ENCODE measurements at places on chromosomes 11 and 22.

GRCh38 chr22:20549232-20549841 lies 41.9 kb downstream of the MED15 start:
- DNase-seq = no peak

DNA sequence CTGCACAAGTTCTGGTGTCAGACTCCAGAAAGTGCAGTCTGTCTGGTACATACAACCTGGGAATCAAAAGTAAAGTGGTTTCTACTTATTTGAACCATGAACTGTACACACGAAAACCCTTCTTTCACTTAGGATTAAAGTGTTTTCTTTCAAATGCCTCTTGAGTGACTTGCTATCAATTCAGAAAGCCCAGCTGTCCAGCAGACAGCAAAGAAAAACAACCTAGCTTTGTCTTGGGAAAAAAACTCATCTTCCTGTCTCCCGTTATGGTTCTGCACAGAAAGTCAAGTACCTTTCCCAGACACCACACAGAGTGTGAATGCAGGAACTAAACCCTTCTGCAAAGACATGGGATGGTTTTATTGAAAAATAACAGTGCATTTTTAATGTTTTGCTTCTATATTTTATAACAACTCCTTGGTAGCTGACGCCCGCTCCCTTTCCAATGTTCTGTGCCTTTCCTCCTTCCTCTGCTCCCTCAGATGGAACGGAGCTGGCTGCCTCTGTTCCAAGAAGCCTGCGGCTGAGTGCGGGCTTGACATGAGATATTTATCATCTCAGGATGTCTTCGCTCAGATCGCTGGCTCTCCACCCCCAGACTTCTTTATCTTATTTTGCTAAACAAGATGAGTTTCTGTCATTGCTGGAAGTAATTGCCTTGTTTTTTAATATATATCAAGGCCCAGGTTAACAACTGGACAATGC lies 322.3 kb upstream of the B3GAT1 start:
- DNase-seq = no peak

GRCh38 chr11:68658661-68659060 lies 25.7 kb upstream of the GAL start:
- DNase-seq = no peak

DNA sequence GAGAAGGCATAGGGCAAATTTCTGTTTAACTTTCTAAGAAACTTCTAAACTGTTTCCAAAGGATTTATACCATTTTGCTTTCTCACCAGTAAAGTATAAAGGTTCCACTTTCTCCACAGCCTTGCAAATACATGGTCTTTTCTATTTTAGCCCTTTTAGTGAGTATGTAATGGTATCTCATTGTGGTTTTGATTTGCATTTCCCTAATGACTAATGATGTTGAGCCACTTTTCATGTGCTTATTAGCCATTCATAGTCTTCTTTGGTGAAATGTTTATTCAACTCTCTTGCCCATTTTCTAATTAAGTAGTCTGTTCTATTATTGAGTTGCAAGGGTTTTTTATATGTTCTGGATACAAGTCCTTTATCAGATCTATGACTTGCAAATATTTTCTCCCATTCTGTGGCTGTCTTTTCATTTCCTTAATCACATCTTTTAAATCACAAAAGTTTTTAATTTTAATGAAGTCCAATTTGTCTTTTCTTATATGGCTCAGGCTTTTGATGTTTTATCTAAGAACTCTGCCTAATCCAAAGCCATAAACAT lies 83.8 kb upstream of the KCNQ1OT1 start:
- no peak for DNase-seq

GRCh38 chr11:86115542-86116385 lies 46.9 kb upstream of the PICALM start:
- DNase-seq = no peak

DNA sequence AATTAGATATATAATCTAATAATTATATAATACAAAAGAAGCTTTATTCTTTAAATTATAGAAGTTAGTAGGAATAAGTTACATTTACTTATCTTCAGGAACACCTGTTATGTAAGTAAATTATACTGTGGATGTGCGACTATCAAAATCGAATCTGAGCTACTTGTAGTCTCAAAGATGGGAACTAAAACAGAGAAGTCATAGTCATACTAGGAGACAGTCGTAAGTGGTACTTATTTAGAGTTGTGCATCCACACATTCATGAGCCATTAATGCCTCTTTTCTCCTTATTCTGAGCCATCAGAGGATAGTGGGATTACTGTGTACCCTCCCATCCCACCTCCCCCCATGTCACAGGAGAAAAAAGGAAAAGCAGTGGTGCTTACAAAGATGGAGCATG lies 114.4 kb downstream of the CADM1 start:
- no peak for DNase-seq

DNA sequence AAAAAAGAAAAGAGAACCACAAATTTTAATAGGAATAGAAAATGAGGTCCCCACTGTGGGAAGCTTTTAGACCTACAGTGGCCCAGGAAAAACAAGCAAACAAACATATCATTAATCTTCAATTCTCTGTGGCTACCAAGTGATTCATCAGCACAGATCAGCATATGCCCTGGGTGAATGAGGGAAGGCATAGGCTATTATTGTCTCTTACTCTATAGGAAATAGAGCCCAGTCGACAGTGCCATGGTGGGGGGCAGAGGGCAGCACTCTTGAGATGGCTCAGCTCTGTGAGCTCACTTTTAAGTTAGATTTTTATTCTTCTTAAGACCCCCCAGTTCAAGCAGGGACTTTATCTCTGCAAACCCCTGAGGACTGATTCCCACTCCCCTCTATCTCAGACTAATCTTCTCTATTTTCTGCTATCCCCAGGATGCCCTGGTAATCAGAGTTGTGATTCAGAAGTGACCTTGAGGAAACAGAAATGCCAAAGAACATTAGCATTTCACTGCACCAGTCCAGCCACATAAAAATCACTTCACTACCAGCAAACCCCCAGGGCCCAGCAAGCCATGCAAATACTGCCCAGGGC lies 9.5 kb upstream of the FEZ1 start:
- no peak for DNase-seq

DNA sequence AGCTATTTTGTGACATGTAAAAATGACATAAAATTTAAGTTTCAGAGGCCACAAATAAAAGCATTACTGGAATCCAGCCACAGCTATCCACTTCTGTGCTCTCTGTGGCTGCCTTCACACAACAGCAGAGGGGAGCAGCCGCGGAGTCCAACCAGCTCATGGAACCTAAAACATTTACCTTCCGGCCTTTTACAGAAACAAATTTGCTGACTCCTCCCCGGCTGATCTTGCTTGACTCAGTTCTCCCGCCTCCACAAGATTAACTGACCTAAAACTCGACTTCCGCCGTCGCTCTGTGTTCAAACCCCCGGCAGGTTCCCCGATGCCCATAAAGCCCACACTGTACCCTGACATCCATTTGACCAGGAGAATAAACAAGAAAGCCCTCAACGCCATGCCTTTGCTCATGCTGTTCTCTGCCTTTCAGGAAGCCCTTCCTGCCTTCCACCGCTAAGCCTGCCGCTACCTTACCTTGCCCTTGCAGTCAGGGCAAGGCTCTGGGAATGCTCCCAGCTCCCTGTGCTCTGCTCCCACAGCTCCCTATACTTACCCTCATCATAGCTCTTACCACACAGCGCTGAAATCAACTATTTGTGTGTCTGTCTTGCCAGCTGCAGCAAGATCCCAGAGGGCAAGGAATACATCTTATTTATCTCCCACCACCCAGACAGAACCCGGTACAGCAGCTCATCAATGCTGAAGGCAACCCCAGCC lies 35.4 kb downstream of the MICAL3 start:
- no peak for DNase-seq

- peak; percentile 82 for DNase-seq
Observed at GRCh38 chr22:42621505-42622002, 6.9 kb upstream of the POLDIP3 start.

DNA sequence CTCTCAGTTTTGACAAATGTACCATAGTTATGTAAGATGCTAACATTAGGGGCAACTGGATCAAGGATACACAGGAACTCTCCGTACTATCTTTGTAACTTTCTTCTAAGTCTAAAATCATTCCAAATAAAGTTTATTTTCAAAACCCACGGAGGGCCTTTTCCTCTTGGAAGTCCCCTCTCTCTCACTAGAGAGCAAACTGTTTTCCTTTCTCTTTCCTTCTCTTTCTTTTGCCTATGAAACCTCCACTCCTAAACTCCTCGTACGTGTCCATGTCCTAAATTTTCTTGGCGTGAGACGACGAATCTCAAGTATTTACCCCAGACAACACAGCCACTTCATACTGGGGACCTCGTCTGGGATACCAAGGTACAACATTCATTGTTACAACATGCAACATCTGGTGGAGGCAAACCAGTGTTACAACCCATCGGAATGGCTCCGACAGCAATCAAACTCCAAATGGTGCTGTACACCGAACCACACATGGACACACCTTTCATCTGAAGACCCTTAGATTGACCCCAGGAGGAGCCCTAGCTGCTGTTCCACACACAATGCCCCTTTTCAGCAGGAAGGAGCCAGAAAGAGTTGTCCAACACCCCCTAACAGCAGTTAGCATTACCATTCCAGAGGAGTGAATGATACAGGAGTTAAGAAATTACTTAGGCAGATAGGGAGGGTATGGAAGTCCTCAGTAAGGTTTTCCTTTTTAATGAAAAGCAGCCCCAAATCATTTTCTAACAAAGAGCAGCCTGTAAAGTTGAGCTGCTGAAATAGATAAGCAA lies 108.1 kb downstream of the SGSM3 start:
- DNase-seq = no peak

GRCh38 chr22:41524251-41524661 lies 20.0 kb downstream of the POLR3H start:
- DNase-seq = no peak

DNA sequence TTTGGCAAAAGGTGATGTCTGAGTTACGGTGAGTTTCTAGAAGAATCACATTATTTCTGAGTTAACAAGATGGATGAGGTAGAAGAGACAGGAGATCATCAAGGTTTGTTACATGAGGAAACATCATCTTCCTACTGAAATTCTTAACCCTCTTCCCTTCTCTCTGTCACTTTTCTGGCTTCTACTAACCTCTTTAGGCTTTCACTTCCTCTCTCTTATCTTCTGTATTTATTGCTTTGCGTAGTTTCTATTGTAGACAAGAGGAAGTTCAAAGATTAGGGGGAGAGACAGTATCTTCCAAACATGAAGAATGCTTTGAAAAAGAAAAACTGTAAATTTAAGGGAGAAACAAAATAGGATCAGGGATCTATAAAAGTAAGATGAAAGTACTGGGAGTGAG lies 75.4 kb downstream of the TRPC6 start:
- no peak for DNase-seq

GRCh38 chr11:76083563-76084451 lies 122.5 kb downstream of the WNT11 start:
- DNase-seq = no peak

GRCh38 chr22:48576333-48577013 lies 1251.2 kb downstream of the BRD1 start:
- DNase-seq = no peak

DNA sequence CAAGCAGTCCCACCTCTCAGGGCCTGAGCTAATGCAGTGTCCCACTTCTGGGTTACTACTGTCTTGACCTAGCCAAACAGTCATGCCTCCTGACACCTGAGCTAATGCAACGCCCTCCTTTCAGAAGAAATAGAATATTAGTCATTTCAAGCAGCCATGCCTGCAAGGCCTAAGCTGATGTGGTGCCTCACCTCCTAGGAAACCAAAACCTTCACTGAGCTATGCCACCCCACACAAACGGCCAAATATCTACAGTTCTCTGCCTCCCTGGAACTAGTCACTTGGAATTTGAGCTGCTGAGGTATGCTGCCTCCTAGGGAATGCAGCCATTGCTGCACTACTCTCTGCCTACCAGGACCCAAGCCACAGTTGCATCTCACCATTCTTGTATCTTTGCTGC lies 8.3 kb upstream of the MS4A6E start:
- no peak for DNase-seq

DNA sequence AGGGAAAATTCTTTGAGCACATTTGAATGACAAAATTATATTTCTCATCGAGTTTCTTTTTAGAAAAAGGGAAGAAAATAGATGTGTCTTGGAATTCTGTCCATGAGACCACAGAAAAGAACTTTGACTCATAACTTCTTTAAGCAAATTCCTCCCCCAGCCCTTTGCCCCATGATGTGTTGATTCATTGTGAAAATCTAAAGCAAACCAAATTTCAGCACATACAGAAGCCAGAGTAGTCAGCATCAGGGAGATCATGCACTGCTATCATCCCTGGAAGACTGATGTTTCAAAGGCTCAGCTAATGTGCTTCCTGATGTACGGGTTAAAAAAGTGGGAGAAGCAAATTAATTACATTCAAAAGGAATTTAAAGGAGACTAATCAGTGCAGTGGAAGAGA lies 159.7 kb downstream of the FAT3 start:
- DNase-seq = no peak

DNA sequence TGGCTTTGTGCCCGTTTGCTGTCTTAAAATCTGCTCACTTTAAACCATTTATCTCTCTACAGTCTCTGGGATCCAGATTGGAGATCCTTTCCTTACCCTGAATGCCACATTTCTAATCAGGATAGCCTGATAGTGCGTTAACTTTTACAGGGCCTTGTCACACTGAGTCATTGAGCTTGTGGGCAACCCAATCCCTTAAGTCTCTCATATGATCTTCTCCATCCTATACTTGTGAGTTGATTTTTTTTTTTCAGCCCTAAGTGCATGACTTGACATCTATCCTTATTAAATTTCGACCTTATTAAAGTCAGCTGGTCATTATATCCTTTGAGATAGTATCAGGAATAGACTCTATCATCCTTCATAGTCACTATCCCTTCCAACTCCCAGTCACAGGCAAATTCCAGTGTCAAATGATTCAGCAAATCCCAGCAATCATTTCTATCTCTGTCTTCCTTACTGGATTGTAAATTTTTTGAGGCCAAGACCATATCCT lies 57.7 kb downstream of the TEAD1 start:
- no peak for DNase-seq
